ENCODE measurements at places on chromosomes 3 and 15. TPM values are rescaled to one million over a fixed set of nuclear protein-coding genes. Genes with fewer than 3 reads are reported as not detected.
A peak's percentile ranks its signal among the peaks of the same experiment; 100 is the strongest.

GRCh38 chr3:10474275-10474646, 31.1 kb downstream of the ATP2B2 start:
- DNase-seq: no peak

DNA sequence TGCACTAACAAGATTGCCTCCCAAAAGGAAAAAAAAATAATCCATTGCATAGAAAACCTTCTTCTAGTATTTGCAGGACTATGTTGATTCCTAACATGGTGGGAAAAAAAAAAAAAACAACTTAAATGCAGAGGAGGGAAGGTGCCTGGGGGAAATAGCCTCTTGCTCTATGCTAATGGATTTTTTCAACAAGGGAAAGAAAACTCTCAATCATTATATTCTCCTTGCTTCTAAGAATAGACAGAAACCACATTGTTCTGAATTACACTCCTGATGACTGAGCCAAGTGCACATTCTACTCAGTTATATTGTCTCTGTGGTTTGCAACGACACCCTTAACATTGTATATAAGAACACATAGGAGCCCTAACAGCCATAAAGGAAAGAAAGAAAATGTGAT, 760.2 kb downstream of the NAALADL2 start:
- no peak for DNase-seq

Gene PRICKLE2
- 21.0 TPM for total RNA-seq

DNA sequence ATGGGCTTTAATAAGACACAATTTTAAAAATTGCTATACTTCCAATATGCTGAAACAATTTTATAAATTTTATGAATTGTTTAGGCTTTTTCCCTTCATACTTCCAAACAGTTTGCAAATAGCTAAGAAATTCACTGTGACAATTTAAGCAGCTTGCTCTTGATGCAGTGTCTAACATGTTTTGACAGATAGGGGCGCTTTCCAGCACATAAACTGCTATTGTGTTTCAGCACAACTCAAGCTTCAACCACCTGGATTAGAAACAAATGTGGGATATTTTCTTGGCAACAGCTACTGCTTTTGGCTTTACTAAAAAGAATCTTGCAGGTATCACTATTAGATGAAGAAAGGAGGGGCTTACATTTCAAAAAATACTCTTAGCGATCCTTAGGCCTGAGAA, 565.8 kb upstream of the DPPA4 start:
- DNase-seq: no peak

DNA sequence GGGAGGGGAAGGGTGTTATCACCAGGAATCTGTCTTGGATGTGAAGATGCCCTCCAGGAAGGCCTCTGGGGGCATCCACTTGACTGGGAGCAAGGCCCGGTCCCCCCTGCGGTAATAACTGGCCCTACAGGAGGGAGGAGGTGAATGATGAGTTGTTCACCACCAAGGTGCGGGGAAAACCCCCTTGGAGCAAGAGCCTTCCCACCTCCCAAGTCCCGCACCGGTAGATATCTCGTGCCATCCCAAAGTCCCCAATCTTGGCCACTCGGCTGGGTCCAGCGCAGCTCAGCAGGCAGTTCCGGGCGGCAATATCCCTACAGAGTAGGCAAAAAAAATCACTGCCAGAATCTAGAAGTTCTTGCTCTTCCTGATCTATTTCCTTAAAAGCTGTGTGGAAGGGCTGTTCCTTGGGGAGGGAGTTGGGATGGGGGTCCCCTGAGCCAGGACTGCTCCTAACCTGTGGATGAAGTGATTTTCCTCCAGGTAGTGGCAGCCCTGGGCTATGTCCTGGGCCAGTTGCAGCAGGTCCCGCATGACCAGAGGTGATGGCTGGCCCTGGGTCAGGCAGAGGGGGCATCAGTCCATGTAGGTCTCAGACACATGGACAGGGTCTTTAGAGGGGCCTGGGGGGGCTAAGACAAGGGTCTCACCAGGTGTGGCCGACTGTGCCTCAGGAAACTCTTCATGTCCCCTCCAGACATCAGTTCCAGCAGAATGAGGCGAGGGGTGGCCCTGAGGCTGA, 8.7 kb downstream of the LTK start:
- no peak for DNase-seq

Gene STARD9
- 7.1 TPM for total RNA-seq

DNA sequence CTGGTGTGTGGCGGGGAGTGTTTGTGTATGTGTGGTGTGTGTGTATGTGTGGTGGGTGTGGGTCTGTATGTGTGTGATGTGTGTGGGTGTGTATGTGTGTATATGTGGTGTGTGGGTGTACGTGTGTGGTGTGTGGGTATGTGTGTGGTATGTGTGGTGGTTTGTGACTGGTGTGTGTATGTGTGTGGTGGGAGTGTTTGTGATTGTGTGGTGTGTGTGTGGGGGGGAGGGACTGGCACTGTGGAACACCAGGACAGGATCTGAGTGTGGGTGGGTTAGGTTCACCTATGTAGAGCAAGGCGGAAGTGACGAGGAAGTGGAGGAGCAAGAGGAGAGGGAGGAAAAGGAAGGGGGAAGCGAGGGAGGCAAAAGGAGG, 510.8 kb downstream of the SHQ1 start:
- DNase-seq: no peak

- peak; percentile 79 for DNase-seq
These were observed 53.8 kb downstream of the IQSEC1 start for GRCh38 chr3:13019243-13020095.

DNA sequence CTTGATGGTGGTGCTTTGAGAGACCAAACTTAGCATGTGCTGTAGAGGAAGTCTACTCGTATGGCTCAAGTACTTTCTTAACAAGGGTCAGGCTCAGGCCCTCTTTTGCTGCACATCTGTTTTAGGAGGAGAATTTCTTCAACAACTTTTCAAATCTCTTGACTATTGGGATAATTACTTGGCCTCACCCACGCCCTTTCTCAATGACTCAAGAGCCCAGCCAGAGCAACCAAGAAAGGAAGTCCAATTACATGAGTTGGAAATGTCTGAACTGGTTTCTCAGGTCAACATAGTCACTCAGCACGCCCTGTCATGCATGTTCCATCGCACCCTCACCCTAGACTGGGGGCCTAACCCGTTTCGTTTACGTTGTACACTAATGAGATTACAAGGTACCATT, 44.8 kb upstream of the UMPS start:
- no peak for DNase-seq

DNA sequence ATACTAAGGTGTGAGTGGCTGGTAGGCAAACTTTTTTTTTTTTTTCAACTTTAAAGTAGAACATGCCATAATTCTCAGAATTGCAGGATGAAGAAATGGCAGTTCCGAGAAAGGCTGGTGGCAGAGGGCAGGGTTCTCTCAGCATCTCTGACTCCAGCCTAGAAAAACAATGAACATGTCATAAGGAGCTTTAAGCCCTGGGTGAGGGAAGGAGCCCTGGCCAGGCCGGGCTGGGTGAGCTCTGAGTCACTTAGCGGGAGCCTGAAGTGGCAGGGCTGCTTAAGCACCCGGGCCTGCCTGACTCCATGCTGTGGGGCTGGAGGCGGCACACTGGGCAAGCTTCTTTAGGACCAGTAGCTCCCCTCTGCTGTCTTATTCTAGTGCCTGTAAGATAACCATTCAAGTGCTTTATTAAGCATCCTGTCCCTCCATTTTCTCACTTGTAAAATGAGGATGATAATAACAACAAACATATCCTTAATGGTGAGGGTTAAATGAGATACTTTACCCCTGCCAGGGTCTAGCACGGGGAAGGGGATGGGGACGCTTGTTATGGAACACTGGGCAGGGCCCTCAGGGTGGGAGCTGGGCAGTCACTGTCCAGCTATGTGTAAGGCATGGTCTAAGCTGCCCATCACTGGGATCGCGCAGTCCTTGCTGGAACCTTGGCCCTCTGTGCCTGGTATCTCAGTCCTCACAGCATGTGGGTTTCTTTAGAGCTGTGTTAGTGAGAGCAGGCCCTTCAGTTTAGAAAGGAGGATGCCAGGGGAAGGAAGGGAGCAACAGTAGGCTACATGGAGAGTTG, 18.4 kb downstream of the SMAD6 start:
- peak; percentile 61 for DNase-seq

Gene CCDC39
- total RNA-seq: not detected
